ENCODE measurements at places on chromosomes 3 and 15.

DNA sequence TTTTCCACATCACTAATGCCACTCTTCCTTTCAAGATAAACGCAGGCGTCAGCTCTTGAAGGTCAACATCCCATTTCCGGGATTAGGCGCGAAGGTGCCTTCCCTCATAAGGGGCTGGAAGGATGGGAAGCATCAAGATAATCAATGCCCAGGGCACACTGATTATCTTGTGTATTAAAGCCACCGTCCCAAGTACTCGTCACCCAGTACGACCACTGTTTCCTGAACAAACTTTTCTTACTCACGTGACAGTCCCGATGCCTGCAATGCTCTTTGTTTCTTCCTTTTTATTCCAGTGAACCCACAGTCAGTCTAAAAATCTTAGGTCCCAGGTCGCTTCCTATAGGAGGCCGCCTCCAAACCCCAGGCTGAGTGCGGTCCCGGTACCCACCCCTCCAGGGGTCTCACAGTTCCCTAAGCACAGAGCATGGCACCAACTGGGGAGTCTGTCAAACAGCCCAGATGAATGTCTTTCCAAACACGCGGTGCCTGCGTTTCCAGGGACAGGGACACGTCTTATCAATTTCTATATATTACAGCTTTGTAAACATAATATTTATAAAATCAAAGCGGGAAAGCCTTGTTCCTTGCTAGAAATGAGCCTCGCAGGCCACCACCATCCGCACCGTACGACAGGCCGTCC is 589 bp downstream of the ANAPC13 start:
- peak; percentile 28 for DNase-seq

DNA sequence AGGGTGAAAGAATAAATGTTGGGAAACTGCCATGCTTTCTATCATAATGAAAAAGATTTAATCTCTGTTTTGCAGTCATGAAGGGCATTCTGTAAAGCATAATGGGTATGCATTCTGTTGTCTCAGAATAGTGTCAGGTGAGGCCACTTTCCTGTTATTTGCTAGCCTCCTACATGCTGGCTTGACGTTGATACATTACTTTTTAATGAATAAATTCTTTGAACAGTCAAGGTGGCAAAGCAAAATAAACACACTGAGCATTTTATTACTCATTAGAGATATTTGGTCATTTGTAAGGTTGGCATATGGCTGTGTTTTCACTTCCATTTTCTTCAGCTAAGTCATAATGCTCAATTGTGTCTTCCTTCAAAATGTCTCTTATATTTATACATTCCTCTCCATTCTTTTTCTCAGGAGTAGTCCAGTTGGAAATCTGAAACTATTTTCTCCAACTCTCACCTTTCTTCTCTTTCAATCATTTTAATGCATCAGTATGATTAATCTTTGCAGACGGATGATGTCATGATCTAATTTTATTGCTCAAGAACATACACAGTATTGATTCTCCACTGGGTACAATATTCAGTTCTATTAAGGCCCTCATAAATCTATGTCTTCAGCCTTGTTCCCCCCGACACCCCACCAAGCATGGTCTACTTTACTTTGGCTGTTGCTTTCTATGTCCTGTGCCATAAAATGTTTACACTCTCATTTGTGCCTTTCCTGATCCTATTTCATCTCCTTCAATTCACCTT is 290.7 kb downstream of the GBE1 start:
- DNase-seq = no peak

- DNase-seq = no peak
Measured at GRCh38 chr3:5456199-5456598, 268.7 kb downstream of the EDEM1 start.

DNA sequence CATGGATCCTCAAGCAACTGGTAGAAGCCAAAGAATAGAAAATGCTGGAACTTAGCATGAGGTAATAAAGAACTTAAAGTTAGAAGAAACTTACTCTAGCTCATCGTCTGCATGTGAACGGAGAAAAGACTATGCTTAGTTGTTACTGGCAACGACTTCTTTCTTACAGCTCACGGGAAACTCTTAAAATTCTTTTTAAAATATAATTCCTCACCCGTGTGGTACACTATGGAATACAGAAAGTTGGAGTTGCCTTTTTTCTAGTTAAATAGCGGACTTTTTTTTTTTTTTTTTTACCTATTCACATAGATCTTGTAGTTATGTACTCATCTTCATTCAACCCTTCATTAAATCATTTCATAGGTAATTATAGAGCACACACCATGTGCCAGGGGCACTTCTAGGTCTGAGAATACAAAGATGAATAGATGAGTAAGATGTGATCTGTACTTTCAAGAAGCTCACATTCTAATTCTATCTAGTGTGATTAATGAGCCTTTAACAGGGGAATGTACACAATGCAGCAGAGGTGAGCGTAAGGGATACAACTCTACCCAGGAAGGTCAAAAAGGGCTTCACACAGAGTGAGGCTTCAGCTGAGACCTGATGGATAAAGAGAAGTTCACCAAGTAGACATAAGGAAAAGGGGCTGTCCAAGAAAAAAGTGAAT is 18.4 kb upstream of the KCNMB2 start:
- DNase-seq = no peak

DNA sequence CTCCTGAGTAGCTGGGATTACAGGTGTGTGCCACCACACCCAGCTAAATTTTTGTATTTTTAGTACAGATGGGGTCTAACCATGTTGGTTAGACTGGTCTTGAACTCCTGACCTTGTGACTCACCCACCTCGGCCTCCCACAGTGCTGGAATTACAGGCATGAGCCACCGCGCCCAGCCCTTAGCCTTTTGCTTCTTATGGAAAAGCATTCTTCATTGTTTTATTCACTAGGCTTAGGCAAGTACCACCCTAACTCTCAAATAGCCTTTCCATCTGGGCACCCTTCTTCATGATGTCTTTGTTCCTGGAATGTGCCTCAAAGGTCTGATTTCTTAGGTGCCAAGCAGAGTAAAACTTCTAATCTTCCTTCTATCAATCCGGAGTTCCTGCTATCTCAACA is 641.8 kb downstream of the FHIT start:
- no peak for DNase-seq

- no peak for DNase-seq
Measured at GRCh38 chr15:80095511-80095910, 36.0 kb downstream of the ZFAND6 start.

GRCh38 chr3:66390013-66390412 is 110.8 kb downstream of the LRIG1 start:
- no peak for DNase-seq

- no peak for DNase-seq
Measured at GRCh38 chr15:56965231-56966013, 47.0 kb downstream of the TCF12 start.

DNA sequence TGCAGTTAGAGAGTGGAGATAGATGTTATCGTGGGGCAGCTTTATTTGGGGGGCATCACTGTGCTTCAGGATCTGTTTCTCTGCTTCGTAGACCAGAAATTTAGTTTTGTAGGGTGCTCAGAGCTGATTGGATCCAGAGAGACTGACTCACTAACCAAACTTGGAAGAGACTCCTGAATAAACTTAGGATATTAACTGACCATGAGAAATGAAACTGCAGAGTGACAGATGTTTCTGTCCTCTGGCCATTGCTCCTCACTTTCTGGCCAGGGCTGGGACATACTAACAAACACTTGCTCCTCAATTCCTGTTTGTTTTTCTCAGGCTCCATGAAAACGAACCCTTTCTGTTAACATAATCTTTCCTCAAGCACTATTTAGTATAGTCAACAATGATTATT is 4.3 kb downstream of the ZNF592 start:
- no peak for DNase-seq

DNA sequence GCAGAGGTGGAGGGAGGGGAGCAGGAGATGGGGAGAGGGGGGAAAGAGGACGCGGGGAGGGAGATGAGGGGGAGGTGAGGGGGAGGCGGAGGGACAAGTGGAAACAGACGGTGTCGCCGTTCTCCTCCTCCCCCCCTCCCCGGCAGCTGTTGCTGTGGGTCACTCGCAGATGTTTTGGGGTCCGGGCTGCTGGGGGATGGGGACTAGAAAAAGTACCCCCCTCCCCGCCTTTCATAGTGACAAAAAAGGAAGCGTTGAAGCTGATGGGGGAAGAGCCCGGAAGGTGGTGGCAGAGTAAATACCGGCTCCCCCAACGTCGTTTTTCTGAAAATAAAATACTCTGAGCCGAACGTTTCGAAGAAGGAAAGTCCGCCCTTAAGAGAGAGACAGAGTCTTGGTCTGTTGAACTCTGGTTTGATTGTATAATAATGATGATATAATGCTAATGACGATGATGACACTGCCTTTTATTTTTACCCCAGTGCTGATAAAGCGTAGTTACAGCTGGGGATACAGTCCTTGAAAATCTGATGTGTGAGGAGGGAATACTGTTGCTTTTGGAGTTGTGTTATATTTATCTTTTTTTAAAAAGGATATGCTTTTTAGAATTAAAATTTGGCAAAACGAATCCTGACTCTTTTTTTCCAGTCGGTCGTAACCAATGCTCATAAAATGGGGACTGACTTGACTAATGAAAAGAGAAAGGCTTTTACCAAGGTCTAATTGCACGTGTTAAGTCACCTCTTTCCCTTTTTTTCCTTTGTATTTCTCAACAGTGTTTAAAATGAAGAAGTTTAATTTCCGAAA is 993 bp downstream of the STXBP5L start:
- DNase-seq = no peak

- no peak for DNase-seq
Measured at GRCh38 chr15:30940359-30940758, 36.6 kb downstream of the FAN1 start.

DNA sequence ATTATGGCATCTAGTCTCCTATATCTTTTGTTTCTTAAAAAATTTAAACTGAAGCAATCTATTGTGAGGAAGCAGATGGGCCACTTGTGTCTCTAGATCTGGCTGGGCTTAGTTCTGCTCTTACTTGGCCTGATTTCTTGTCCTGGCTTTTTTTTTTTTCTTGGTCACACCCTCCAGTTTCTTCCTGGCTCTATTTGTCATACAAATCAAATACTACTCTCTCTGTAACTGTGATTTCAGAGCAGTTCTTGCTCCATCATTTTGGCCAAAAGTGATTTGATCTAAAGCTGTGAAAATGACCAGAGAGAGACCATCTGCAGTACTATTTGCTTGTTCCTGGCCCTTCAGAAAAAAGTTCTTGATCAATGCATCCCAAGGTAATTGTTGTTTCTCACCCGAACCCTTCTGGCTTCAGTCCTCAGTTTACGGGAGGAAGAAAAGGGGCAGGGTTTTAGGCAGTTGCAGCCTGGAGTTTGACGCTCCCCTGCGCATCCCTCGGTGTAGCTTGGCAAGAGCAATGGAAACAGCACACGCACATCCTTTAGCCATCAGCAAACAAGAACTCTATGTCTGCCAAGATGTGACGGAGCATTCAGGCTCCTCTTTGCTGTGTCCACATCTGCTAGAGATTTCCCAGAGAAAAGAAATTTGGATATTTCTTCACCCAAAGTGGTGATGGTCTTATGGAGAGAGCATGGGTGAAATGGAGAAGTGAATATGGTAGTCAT is 31.6 kb downstream of the CHST2 start:
- DNase-seq = no peak

- DNase-seq = no peak
Measured at GRCh38 chr15:52485290-52485689, 43.4 kb downstream of the MYO5A start.

GRCh38 chr15:62896969-62897486 is 145.5 kb upstream of the TPM1 start:
- peak; percentile 97 for DNase-seq

DNA sequence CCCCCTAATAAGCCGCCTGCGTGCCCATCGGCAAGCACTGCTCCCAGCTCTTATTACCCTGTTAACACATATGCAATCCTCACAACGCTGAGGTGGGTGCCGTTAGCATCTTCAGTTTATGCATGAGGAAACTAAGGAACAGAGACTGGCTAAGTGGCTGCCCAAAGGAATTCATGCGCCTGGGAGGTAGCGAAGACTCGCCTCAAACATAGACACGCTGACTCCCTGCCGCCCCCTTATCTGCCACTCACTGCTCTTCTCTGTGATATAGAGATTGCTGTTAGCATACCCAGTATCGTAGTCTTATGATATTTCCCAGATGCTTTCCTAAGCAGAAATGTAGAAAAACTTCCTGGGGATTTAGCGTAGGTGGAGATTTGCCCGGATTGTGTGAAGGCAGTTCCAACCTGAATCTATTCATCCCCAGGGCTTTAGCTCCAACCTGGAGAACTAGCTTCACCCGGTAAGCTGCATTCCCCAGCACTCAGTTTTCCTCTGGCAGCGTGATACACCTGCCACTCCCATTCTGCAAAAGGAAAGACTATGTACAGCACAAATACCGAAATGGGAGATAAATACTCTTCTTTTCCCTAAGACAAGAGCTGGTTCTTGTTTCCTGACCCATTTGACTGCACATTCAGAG is 23.7 kb upstream of the CD47 start:
- DNase-seq = no peak

Data from RWPE1 (cell line).